SK-MEL-5 (cell line): ENCODE measurements at places on chromosomes 12 and 14. TPM values are rescaled to one million over a fixed set of nuclear protein-coding genes. Genes with fewer than 3 reads are reported as not detected.
A peak's percentile ranks its signal among the peaks of the same experiment; 100 is the strongest.

DNA sequence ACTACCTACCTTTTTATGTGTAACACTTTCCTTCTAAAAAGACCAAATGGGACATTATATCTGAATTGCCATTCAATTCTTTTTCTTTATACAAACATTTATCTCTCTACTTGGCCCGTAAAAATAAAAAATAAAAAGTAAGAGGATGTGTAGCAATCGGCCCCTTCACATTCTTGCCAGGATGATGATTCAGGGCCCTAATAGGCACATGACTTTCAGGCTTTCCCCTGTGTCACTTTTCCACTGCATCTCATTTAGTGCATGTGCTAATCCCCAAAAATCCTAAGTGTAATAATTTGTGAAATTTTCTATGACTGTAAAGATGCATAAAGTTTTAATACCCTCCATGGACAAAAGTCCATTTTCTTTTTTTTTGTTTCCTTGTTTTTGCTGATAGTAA, 23.0 kb upstream of the ATP2B1 start:
- no peak for DNase-seq

GRCh38 chr14:69595336-69595735, 16.1 kb upstream of the SUSD6 start:
- DNase-seq: no peak

- no peak for DNase-seq
These were observed 886.7 kb downstream of the NRXN3 start for GRCh38 chr14:79056879-79057278.

DNA sequence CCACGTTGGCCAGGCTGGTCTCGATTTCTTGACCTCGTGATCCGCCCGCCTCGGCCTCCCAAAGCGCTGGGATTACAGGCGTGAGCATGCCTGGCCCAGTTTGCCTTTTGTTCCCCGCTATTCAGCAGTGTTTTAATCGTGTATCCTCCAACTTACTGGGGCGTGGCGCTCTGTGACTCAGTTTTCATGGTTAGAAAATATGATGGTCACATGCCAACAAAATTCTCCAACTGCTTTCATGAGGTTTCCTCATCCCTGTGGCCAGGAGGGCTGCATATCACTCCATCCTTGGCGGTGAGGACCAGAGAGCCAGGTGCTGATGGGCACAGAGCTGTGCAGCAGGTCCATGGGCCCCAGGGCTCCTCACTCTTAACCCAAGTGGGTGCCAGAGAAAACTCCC, 33.0 kb upstream of the PRMT8 start:
- DNase-seq: no peak

DNA sequence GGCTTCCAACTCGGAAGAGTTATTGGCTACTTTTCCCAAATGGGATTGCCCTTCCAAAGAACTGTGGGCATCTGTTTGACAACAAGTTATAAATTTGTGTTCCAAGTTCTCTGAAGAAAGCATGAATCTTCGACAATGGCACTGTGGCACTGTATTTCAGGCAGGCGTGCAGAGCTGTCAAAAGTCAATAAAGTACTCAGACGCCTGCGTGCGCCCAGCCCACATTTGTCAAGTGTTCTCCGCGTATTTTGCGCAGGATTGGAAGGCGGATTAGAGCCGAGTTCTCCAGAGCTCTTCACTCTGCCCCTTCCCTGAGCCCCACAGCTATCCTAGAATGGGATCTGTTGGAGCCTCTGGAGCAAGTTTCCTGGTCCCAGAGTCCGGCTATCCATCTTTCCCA, 103.2 kb downstream of the SLC25A47 start:
- no peak for DNase-seq

GRCh38 chr14:70268760-70269159, 80.0 kb upstream of the SLC8A3 start:
- DNase-seq: no peak

The SAMD15 gene
- total RNA-seq: 1.4 and 2.0 TPM in 2 replicates

DNA sequence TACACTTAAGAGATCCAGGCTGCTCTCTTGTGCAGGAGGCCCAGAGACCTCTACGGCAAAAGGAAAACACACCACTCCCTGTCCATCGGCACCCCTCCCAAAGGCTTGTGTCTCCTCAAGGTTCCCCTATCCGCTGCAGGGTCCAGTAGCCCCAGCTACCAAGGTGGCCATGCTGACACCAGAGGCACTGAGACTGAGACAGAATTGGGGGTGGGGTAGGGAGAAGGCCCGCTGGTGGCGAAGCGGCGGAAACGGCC, 590 bp downstream of the DDIT3 start:
- peak; percentile 52 for DNase-seq

- no peak for DNase-seq
These were observed 65.4 kb downstream of the LLPH start for GRCh38 chr12:66065150-66065549.

GRCh38 chr12:51548241-51548640, 42.8 kb upstream of the SCN8A start:
- no peak for DNase-seq

DNA sequence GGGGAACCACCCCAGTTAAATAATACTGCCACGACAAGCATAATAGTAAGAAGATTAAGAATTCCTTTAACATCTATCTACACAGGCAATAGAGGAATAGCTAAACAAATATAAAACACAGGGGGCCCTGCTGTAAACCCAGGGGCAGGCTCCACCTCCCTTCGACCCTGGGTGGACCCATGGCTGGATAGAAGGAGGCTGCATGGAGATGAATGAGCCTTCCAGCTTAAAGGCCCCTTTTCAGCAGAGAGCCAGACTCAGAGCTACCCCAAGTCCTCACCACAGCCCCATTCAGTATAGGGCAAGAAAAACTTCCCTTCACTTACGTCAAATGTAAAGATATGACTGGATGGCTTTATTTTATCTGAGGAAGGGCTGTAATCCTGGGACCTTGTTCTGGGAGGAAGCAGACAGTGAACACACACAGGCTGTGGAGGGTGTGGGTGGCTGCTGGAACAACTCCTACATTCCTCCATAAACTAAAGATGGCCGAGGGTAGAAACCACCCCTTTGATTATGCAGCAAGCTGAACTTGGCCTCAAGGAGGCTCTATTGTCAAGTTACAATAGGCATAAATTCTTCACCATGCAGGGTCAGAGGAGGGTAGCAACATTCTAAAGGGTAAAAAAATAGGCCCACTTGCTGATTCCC, 30.4 kb downstream of the NUAK1 start:
- DNase-seq: peak; percentile 57

DNA sequence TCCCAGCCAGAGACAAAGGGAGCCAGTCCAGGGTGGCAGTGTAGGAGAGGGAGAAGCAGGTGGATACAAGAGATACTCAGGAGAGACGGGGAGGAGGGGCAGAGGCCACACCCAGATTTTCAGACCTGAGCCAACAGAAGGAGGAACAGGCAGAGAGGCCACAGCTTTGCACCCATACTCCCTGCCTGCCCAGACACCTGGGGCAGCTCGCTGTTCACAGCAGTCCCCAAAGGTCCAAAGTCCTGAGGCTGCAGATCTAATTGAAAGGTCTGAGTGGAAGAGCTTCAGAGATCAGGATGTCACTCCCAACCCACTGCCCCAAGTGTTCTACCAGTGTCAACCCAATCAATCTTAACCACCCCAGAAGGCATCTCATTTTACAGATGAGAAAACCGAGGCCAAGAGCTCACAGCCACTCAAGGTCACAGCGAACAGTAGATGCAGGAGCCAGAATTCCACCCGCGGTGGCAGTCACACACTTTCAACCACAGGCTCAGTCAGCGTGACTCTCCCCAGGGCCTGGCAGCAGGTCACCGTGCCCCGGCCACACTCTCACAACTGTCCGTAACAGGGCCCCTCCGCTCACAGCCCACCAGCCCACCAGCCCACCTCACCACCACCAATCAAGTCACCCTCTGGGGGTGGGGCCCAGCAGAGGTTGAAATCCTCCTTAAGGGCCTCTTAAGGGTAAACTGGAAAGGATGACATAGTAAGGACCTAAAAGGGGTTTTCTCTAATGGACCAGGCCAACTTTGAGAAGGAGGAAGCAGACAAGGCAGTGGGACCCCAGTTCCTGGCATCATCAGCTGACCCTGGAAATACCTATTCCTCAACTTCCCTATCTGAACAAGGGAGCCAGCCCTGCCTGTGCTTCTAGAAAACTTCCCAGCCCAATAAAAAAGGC, 33.3 kb downstream of the ACTN1 start:
- DNase-seq: no peak

DNA sequence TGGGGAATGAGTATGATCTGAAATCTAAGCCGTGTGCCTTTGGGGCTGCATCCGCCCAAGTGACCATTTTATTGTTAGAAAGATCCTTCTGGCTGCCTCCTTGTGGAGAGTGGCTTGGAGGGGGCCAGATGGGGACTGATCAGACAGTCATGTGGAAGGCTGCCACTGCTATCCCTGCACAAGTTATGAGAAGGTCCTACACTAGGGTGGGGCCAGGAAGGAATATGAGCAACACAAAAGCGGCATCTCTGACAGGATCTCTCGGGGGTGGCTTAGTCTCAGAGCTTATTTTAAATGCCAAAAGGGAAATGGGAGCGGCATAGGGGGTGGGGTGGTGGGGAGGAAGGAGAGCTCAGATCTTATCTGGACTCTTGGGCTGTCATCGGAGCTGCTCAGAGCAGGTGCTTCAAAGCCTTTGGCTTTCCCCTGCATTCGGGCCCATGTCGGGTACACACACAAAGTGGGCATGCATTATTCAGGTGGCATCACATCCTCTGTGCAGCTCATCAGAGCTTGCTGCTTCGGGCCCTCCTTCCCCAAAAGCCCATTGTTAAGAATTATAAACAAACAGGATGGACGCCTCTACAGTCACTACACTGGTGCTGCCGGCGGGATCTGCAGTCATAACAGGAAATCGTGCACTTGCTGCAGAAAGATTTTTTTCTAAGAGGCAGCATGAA, 805.4 kb downstream of the VRK1 start:
- DNase-seq: no peak

The TMEM117 gene
- total RNA-seq: 55.8 and 62.6 TPM in 2 replicates

DNA sequence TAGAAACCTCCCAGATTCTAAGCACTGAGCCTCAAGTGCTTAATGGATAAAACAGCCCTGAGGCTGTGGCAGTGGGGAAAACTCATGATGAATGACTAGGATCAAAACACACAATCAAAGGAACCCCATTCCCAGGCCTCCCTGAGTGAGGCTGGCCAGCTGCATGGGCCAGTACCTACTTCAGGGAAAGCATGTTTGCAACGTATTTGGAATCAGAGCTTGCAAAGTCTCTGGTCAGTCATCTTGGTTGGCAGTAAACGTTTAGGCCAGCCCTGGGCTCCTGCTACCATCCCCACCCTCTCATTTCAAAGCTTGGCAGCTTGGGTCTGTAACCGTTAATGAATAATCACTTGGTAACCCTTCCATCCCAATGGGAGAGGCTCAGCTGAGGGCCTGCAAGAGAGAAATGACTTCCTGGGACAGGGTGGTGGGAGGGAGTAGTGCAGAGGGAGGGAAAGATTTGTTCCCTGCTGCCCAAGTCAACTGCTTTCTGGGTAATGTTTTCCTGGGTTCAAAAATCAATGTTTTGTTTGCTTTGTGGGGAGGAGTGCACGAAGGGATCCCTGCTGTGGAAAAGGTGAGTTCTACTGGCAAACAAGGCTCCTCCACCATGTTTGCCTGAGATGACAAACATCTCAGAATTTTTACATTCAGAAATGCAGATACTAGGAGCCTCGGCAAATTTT, 2.0 kb upstream of the RNASE8 start:
- DNase-seq: peak; percentile 17

DNA sequence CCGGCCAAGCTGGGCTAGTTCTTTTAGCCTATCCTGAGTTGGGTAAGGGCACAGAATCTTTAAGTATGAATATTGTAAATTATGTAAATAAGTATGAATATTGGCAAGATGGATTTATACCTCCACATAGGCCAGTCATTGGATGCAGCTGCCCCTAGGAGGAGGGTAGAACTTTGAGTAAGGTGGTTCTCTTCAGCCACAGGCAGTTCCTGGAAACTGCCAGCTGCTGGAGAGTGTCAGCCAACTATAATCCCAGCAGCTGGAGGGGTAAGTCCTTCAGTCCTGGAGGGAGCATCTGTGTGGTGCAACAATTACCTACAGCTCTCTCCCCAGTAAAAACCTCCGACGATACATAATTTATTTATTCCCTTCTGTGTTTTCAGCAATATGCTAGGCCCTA, 65.8 kb upstream of the TMPO start:
- DNase-seq: no peak
